ENCODE measurements at places on chromosomes 12 and 14.
A peak's percentile ranks its signal among the peaks of the same experiment; 100 is the strongest.

GRCh38 chr12:68809190-68810026 is 1.4 kb downstream of the MDM2 start:
- no peak for DNase-seq

- DNase-seq = no peak
Observed at GRCh38 chr14:95040708-95041476, 116.4 kb downstream of the DICER1 start.

DNA sequence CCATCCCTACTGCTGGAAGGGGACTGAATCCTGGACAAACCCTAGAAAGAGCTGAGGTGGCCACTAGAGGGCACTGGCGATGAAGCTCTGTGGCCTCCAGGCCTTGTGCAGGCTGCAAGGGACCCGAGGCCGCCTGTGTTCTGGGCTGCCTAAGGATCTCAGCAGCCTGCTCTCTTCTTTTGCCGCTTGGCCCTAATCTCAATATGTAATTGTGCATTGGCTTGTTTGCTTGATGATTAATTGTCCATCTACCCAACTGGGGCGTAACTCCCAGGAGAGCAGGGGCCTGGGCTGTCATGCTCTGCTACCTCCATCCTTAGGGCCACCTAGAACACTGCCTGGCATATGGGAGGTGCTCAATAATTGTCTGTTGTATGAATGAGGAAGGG is 73.8 kb downstream of the SYNE3 start:
- DNase-seq = peak; percentile 79

DNA sequence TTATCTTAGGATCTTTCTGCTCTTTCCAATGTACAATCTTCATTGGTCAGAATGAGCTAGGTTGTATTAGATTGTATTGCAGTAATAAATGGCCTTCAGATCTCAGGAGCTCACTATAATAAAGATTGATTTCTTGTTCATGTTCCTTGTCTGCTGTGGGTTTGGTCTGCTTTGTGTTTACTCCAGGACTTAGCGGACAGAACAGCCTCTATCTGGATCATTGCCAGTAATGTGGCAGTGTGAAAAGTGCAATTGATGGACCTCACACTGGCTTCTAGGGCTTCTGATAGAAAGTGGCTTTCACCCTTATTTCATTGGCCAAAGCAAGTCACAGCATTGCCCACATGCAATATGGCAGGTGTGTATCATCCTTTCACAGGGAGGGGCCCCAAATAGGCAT is 81.2 kb downstream of the BTG1 start:
- no peak for DNase-seq

DNA sequence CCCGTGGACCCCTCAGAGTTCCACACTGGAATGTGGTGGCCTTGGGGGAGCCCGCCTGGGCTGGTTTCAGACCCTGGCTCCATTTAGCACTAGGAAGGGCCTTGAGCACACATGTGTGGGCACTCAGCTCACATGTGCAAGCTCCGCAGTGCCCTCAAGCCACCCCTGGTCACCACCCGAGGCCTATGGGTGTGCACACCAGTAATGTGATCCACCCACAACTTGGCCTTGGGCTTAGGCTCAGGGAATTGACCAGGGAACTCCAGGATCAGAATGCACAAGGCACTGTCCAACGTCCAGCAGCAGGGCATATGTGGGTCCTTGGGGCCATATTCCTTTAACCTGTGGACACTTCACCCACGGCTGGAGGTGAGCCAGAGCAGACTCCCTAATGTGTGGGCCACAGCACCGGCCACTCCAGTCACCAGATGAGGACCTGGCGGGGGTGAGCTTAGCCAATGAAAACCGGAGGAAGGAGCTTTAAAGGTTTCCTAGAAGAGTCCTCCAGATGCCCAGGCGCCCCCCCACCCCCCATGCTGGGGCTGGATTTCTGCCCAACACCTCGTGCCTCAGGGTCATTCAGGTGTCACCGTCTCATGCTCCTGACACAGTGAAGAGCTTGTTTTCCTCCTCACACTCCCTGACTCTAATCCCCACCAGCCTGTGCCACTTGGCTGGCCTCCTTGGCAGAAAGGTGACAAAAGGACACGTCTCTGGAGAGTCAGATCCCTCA is 209.2 kb downstream of the ZFP36L1 start:
- DNase-seq = peak; percentile 87
